ENCODE measurements at places on chromosomes 1 and 21.

DNA sequence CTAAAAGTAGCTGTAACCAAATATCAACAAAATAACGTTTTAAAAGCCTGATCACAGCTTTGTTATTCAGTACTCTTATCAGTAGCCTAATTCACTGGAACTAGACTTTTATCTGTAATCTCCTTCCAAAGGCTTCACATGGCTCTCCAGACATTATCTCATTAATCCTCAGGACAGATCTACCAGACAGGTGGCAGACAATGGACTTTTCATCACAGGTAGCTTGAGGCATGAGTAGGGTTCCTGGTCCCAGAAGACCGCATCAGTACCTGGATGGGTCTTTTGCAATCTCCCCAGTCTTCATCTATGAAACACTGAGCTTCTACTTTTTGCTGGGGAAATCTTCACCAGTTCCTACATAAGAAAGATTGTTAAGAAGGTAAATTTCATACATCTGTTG, 132.2 kb upstream of the FOXD3 start:
- no peak for DNase-seq

DNA sequence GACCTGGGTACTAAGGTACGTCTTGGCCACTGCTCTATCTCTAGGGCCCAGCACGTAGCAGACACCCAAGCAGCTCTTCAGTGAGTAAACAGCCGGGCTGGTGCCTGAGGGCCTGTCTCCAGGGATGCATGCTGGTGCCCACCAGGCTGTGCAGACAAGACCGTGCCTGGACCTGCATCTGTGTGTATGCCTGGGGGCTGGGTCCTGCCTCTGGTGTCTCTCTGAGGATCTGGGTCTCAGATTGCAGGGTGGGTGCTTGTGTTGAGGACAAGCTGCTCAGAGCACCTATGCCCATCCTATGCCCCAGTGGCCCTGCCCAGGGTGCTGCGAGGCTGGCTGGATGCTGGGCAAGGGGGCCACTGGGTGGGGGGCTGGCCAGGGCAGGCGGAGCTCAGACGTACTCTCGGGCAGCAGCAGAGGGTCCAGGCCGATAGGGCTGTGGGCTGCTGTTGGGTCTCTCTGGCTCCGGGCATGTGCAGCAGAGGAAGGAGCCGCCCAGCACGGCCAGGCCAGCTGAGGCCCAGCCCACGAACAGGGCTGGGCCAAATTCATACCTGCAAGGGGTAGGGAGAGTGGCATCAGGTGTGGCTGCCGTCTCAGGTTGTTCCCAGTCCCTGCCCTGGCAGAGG, 4.4 kb downstream of the CLDN19 start:
- DNase-seq: peak; percentile 60

DNA sequence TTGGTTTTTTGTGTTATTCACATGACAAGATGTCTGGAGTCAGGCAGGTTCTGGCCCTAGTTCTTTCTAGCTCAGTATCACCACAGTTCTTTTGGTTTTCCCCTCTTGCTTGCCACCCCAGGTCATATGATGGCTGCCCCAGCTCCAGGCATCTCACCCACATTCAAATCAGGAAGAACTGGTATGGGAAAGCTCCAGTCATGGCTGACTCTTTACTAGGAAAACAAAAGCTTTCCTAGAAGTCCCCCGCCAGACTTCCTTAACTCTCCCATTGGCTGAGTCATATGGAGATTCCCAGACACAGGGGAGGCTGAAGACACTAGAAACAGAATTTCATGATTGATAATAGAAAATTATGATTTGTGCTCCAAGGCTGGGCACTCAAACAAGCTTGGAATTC, 22.1 kb upstream of the EYA3 start:
- DNase-seq: no peak

DNA sequence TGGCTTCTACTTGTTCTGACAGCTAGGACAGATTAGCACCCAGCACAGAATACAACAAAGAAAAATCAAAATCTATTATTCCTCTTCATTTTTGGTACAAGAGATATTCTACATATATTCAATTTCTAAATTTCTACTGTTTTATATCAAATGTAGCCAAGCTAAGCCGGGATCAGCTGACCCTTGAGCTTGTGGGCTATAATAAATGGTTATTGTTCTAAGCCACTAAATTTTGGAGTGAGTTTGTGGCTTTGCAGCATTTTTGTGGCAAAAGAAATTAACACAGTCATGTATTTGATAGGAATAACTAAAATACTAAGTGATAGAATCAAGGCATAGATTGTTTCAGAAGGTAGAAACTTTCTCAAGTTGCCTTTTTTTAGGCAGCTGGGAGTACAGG, 50.7 kb downstream of the APP start:
- no peak for DNase-seq

DNA sequence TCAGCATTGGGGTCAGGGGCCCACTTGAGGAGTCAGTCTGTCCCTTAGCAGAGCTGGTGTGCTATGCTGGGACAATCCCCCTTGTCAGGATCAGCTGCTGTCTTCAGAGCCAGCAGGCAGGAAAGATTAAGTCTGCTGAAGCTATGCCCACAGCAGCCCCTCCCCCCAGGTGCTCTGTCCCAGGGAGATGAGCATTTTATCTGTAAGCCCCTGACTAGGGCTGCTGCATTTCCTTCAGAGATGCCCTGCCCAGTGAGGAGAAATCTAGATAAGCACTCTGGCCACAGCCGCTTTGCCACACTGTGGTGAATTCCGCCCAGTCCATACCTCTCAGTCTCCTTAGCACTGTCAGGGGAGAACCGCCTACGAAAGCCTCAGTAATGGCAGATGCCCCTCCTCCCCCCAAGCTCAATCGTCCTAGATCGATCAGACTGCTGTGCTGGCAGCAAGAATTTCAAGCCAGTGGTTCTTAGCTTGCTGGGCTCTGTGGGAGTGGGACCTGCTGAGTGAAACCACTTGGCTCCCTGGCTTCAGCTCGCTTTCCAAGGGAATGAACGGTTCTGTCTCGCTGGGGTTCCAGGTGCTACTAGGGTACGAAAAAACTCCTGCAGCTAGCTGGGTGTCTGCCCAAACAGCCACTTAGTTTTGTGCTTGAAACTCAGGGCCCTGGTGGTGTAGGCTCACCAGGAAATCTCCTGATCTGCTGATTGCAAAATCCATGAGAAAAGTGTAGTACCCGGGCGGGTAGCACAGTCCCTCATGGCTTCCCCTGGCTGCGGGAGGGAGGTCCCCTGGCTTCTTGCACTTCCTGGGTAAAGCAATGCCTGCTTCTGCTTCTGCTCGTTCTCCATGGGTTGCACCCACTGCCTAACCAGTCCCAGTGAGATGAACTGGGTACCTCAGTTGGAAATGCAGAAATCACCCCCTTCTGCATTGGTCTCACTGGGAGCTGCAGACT, 25.1 kb upstream of the TP53BP2 start:
- no peak for DNase-seq

DNA sequence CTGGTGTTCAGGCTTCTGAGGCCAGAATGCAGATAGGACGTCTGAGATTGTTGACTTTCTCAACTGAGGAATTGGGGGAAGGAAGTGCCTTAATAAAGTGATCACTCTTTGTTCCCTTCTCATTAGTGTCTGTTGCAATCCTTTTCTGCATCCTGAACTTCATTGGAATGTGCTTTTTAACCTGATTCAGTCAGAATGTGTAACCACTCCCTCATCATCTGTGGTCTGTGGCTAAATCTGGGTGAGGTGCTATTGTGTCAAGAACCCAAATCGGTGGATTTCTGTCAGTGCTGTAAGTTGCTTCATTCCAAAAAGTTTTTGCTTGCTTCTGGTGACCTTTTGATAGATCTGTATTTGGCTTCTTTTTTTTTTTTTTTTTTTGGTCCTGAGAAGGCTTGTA, 38.2 kb downstream of the ARID1A start:
- DNase-seq: no peak

- DNase-seq: peak; percentile 32
Measured at GRCh38 chr1:204962742-204963632, 80.0 kb upstream of the CNTN2 start.

GRCh38 chr1:6343506-6344405, 49.8 kb downstream of the ACOT7 start:
- DNase-seq: peak; percentile 77

GRCh38 chr1:81329041-81329440, 471.7 kb upstream of the ADGRL2 start:
- DNase-seq: no peak

GRCh38 chr1:167095368-167095767, 1.5 kb downstream of the STYXL2 start:
- no peak for DNase-seq

GRCh38 chr1:240091614-240092300, at the start of gene FMN2:
Gene FMN2, plus strand, starts transcription at chr1:240091883. Its CDS starts 227 bp downstream, at chr1:240092110.
- DNase-seq: peak; percentile 52
